ENCODE measurements at places on chromosomes 12 and 14.

GRCh38 chr12:117300174-117300573, 61.3 kb downstream of the NOS1 start:
- no peak for DNase-seq

GRCh38 chr14:65926935-65927700, 514.6 kb downstream of the FUT8 start:
- peak; percentile 77 for DNase-seq

GRCh38 chr14:71804992-71805391, 127.2 kb upstream of the RGS6 start:
- no peak for DNase-seq

- DNase-seq, result peak; percentile 59
Measured at GRCh38 chr12:93441081-93441616, 598 bp downstream of the UBE2N start.

GRCh38 chr12:43008953-43009845, 419.7 kb upstream of the PRICKLE1 start:
- no peak for DNase-seq

- DNase-seq, result peak; percentile 95
Measured at GRCh38 chr14:101964297-101965180, at the start of gene DYNC1H1. TSS of gene DYNC1H1 (plus strand) at chr14:101964573. CDS start at chr14:101964692, 119 bp downstream.

DNA sequence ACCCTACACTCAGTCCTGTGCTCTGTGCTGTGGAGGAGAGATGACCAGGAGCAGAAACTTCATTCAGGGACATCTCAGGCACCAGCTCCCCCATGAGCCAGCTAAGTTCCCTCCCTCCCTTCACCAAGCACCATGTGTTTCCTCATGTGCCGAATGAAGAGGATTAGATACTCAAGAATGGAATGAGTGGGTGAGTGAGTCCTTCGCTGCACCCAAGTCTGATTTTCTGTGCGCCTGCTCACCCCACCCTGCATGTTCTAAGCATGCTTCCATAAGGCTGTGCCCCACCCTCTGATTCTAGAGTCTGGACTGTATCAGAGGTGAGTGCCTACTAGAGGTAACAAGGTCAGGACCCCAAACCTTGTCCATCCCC, 12.1 kb downstream of the SERPINA5 start:
- DNase-seq, result no peak

DNA sequence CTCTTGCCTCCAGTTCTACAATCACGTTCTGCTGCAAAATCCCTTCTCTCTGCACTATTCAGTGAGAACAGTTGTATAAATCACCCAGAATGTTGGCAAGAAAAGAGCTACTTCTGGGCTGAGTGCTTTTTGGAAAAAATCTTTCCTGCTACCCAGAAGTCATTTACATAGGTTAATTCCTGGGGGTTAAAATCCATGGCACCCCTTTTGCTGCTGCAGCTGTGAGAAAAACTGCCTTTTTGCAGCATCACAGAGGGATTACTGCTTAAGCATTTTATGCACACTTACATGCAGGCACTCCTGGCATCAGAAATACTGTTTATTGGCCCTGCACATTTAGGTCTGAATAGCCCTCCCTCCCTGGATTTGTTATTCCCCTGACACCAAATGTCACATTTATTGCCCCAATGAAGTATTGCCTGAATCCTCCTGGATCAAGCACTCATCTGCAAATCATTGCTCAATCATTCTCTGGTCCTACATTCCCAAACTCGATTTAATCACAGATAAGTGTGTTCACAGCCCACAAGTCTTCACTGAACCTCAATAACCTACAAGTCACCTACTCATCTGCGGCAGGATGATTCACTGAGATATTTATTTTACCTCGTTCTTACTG, 43.1 kb upstream of the CCDC196 start:
- no peak for DNase-seq

GRCh38 chr12:22969521-22969920, 344.6 kb downstream of the ETNK1 start:
- DNase-seq, result no peak

GRCh38 chr12:117111386-117111785, 12.2 kb upstream of the TESC start:
- peak; percentile 27 for DNase-seq

GRCh38 chr12:104501115-104501514, 44.4 kb downstream of the CHST11 start:
- no peak for DNase-seq

DNA sequence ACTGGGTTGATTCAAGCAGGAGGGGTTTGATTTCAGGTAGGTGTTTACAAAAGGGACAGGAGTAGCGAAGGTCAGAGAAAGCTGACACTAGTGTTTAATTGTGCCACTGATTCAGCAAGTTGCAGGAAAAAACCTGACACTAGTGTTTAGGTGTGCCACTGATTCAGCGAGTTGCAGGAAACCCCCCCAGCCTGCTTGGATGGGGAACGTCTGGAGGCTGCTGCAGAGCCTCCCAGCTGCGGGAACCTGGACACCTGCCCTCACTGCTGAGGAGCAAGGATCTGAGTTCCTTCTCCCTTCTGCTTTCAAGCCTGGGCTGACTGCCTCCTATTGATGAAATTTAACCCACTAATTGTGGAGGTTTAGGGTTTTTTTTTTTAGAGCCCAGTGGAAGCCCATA, 84.2 kb downstream of the AVPR1A start:
- no peak for DNase-seq

- DNase-seq, result no peak
Measured at GRCh38 chr14:47619392-47619791, 56.0 kb downstream of the MDGA2 start.

- DNase-seq, result no peak
Measured at GRCh38 chr12:22802883-22803630, 178.1 kb downstream of the ETNK1 start.

DNA sequence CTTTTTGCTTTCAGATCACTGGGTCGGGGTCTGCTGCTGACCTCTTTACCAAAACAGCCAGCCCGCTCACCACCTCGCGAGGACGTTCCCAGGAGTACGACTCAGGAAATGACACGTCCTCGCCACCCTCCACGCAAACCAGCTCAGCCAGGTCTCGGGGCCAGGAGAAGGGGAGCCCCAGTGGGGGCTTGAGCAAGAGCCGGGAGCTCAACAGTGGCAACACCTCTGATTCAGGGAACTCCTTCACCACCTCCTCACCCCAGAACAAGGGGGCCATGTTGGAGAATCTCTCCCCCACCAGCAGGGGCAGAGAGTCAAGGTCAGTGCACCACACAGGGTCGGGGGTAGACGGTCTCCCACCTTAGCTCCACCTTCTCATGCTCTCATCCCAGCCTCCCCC, 33.4 kb upstream of the HSPB8 start:
- DNase-seq, result no peak

DNA sequence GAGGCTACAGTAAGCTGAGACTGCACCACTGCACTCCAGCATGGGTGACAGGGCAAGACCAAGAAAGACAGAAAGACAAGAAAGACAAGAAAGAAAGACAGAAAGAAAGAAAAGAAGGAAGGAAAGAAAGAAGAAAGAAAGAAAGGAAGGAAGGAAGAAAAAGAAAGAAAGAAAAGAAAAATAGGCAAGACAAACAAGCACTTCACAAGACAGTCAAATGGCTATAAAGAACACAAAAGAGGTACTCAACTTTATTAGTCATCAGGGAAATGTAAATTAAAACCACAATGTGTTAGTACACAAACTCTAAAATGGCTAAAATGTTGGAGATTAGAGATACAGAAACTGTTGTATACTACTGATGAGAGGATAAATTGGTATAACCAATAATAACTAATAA, 6.6 kb downstream of the ATXN3 start:
- DNase-seq, result no peak

- peak; percentile 40 for DNase-seq
Measured at GRCh38 chr12:47078733-47079467, 521 bp upstream of the PCED1B start.

GRCh38 chr12:49094160-49094974, at the start of gene DHH:
TSS of gene DHH (minus strand) at chr12:49094801. CDS start at chr12:49094512, 289 bp downstream.
- DNase-seq, result peak; percentile 31

- DNase-seq, result no peak
Measured at GRCh38 chr14:53398616-53399015, 245.5 kb upstream of the DDHD1 start.

GRCh38 chr12:47616440-47616839, 89.4 kb downstream of the RPAP3 start:
- DNase-seq, result peak; percentile 18

- DNase-seq, result no peak
Measured at GRCh38 chr14:29982171-29982570, 54.5 kb upstream of the PRKD1 start.

- DNase-seq, result peak; percentile 35
Measured at GRCh38 chr12:116133149-116133548, 144.3 kb downstream of the MED13L start.

- DNase-seq, result peak; percentile 8
Measured at GRCh38 chr12:107223821-107224220, 130.5 kb upstream of the CRY1 start.

DNA sequence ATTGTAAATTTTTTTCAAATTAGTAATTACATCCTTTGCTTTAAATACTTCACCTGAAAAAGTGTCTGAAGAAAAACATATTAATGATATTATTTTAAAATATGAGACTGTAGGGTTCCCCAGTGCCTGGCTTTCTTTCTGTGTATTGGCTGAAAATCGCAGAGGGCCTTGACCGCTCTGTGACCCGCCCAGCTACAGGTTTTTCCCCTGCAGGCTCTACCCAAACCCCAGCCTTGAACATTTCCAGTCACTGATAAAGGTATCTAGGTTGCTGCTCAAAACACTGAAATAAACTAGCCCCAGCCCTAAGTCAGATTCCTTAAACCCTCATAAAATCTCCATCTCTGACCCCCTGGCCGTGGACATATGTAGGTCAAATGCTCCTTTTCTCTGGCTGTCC, 11.9 kb downstream of the KLRG1 start:
- DNase-seq, result no peak
